ENCODE measurements at places on chromosomes 7 and 10.

DNA sequence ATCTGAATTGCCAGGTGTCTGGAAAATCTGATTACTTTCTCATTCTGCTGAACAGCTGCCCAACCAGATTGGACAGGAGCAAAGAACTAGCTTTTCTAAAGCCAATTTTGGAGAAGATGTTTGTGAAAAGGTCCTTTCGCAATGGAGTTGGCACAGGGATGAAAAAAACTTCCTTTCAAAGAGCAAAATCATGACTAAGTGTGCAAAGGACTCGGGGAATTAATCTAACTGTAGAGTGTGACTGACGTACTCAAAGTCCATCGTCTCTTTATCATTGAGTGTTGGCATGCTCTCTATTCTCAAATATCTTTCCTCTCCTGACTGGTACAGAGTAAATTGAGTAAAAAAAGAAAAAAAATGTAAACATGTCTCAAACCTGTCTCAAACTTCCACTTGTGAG lies 3.3 kb downstream of the NPS start:
- DNase-seq: no peak

- no peak for DNase-seq
These were observed 524.8 kb upstream of the SORCS1 start for GRCh38 chr10:107689323-107689722.

DNA sequence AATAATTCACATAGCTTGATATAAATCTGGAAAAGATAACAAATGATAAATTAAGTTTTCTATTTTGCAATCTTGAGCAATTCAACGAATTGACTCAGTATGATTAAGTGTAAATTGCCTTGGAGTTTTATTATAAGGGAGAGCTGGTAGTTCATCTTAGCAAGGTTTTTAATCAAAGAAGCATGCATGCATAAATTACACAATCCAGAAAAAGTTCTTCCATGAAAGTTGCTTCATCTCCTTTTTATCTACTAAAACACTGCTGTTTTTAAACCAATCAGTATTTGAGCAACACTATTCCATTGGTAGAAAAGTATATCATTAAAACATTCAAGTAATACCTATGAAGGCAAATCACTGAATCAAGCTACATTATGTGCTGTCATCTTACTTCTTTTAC lies 47.6 kb downstream of the POT1 start:
- DNase-seq: no peak

- DNase-seq: no peak
These were observed 550.2 kb downstream of the KCNMA1 start for GRCh38 chr10:77087366-77087765.

DNA sequence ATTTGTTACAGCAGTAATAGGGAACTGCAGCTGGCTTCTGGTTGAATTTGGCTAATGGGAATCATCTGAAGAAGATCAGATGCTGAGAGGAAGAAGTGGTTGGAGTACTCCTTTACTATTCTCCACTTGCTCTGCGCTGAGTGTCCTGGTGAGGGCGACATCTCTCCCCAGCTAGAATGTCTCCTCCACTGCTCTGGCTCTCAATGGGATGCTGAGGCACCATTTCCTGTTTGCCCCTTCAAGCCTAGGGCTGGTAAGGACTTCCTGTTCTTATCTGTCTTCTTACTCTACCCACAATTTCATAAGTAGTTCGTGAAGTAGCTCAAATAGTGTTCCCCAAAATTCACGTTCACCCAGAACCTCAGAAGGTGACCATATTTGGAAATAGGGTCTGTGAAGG lies 43.2 kb upstream of the TES start:
- no peak for DNase-seq

GRCh38 chr10:81863771-81864170 lies 11.2 kb upstream of the NRG3 start:
- DNase-seq: no peak

DNA sequence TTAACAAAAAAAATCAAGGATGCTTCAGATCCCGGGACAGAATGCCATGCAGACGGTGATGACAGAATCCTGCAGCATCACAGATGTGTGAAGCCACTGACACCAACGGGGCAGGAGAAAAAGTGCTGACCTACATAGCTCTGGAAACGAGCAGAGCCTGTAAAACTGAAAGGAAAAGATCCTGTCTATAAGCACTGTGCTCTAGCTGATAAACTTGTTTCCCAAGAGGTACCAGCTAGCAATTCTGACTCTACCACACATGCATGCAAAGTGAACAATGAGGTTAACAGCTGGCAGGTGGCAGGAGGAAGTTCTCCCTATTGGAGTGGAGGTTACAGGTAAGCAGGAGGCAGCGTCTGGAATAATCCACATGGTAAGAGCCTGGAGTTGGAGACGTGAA lies 75.6 kb downstream of the PTPRN2 start:
- DNase-seq: no peak

GRCh38 chr10:13957856-13958255 lies 371.1 kb downstream of the PRPF18 start:
- no peak for DNase-seq
